ENCODE measurements at places on chromosomes 13 and 19. TPM values are rescaled to one million over a fixed set of nuclear protein-coding genes. Genes with fewer than 3 reads are reported as not detected.
A peak's percentile ranks its signal among the peaks of the same experiment; 100 is the strongest.

GRCh38 chr13:24052547-24053518 lies 107.7 kb upstream of the SPATA13 start:
- H3K4me1 ChIP-seq: peaks cover 15% of the 10 kb centered on the region
- no peak for DNase-seq
- peak overlapping the region; percentile 73 for H3K27ac ChIP-seq
- H3K36me3 ChIP-seq: no peaks in the 10 kb centered on the region

Gene GJA3
- not detected for total RNA-seq

Gene LSM14A
- 134 TPM for total RNA-seq

DNA sequence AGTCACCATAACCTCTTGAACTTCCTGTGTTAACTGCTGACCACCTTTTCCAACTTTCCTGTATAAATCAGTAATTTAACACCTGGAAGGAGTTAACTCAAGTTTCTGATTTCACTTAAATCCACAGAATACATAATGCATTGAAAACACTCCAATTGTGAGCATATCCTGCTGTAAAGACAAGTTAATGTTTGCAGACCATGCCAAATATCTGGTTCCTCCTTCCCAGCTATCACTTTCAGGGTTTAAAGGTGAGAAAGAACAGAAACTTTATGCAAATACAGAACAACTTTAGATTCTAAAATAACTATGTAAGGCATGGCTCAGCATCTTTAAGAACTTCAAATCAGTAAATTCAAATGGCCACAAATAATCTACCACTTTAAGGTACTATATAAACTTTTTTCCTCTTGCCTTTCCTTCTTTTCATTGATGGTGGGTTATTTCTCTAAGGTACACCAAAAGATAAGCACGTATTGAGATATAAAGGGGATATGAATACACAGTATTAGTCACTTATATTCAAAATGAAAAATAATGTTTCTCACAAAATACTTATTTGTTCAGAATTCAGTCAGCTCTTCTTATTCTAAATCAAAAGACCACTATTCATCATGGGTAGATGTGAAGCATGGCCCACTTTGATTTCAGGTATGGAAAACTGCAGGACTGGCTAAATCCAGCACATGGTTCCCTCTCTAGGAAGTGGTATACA lies 6.6 kb upstream of the TPTE2 start:
- no peak overlapping the region for H3K27ac ChIP-seq
- no peak for DNase-seq

Gene KLF2
- total RNA-seq: 67.6 TPM

Gene ZNF8
- total RNA-seq: 11.0 TPM

DNA sequence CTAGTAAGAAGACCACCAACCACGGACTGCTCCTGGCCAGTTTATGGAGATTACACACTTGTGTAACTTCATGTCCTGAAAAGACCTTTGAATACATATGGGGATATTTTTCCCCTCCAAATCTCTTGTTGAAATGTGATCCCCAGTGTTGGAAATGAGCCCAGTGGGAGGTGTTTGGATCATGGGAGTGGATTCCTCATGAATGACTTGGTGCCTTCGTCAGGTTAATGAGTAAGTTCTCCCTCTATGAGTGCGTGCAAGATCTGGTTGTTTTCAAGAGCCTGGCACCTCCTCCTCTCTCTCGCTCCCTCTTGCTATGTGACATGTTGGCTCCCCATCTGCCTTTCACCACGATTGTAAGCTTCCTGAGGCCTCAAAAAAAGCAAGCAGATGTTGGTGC lies 769.0 kb upstream of the SLITRK1 start:
- no peaks in the 10 kb centered on the region for H3K27me3 ChIP-seq
- no peak overlapping the region for H3K4me3 ChIP-seq
- DNase-seq: no peak
- H3K36me3 ChIP-seq: no peaks in the 10 kb centered on the region
- no peaks in the 10 kb centered on the region for H3K4me1 ChIP-seq

DNA sequence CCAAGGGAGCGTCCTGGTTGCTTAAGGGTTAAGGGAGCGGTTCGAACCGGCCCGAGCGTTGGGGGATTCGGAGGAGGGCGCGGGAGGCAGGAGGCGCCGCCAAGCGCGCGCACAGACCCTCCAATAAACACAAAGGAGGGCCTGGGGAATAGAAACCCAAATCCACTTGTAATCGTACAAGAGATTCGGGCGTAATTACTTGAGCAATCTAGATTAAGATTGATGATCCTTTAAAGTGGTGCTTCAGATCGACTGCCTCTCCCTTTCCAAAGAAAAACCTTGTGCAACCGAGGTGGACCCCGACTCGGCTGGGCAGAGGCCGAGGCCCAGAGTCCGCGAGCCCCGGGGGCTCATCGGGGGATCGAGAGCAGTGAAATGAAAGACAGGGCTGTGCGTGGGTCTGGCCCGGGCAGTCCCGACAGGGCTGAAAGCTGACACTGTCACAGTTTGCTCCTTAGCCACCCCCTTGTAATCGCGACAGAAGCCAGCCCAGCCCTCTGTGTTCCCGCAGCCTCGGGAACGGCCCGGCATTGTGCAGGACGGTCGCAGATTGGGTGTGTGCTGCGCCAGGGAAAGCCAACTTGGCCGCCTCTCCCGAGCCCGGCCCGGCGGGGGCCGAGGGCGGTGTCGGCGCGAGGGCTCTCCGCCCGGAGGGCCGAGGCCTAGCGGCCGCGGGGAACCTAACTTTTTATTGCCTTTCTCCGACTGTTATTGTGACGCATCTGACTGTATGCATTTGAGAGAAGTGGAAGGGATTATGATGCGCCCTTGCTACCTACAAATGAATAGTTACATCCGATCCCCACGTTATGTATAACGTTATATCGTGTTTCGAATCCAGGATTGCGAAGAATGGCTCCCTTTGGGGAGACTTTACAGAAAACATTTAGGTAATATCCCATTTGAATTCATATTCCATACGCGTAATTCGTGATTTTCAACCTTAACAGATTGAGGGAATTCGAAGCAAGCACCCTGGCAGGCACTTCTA lies 5.5 kb downstream of the MAB21L1 start:
- peak overlapping the region; percentile 54 for H3K4me3 ChIP-seq
- no peaks in the 10 kb centered on the region for H3K27me3 ChIP-seq
- no peak for DNase-seq
- H3K36me3 ChIP-seq: no peaks in the 10 kb centered on the region
- peak overlapping the region; percentile 84 for H3K27ac ChIP-seq

DNA sequence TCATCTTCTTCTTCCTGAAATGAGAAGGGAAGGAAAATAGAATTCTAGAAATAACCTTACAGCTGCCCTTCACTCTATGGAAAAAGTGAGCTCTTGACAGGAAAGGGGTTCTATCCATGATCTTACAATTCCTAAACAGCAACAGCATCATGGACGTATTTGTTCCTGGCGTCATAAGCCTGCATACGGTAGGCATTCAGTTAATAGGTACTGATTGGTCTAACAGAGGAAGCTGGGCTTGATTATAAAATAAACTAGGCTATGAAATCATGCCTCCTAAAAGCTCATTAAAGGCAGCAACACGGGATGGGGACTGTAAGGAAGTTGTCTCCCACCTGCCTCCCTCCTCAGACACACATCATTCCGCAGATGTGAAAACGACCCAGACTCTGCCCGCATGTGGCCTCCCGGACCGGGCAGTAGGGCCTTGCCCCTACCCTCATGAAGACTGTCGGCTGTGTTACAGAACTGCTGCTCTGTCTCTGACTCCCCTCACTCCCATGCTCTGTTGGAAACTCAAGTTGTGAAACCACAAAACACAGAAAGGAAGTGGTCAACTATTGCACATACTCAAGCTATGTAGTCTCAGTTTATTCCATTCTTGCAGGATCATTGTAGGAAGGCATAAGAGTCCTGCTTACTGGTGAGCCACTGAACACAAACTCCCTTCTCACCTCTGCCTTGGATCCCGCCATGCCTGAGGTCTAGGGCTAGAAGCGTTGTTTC lies 129.8 kb downstream of the DLEU7 start:
- no peaks in the 10 kb centered on the region for H3K36me3 ChIP-seq
- H3K4me3 ChIP-seq: no peak overlapping the region
- H3K27ac ChIP-seq: no peak overlapping the region

GRCh38 chr13:30808600-30808999 lies 73.3 kb downstream of the ALOX5AP start:
- DNase-seq: no peak
- H3K27ac ChIP-seq: no peak overlapping the region
- peaks cover 10% of the 10 kb centered on the region for H3K4me1 ChIP-seq
- H3K27me3 ChIP-seq: no peaks in the 10 kb centered on the region
- no peak overlapping the region for H3K4me3 ChIP-seq

DNA sequence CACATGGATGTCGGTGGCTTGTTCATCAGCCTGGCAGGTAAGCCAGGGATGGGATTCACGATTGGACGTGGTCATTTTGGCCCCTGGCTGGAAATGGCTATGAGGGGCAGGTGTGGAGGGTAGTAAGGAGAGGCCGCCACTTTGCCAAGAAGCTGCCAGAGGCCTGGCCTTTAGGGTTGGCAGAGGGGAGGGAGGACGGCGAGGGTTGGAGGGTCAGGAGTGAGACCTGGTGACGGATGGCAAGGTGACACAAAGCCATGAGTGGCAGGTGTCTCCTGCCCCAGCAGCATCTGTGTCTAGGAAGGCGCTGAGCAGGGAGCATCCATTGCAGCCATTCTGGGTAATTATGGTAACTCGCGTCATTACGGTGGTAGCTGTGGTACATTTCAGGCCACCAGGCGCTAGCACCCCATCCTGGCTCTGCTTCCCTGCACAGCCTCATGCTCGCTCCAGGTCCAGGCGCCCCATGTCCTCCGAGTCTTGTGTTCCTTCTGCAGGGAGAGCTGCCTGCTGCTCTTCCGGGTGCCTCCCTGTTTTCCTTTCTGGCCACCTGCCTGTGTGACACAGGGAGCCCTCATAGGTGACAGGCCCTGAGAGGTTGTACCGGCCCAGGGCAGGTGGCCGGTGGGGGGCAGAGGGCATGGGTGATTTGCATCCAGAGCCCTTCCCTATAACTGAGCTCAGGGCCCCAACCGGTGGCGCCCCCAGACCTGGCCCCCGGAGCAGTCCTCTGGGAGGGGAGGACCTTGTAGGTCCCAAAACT lies 4.2 kb downstream of the SSBP4 start:
- no peaks in the 10 kb centered on the region for H3K36me3 ChIP-seq
- H3K4me3 ChIP-seq: no peak overlapping the region
- H3K4me1 ChIP-seq: peaks cover 70% of the 10 kb centered on the region
- no peaks in the 10 kb centered on the region for H3K27me3 ChIP-seq
- peak overlapping the region; percentile 85 for H3K27ac ChIP-seq
- DNase-seq: no peak

- H3K27me3 ChIP-seq: no peaks in the 10 kb centered on the region
- H3K4me3 ChIP-seq: no peak overlapping the region
- peaks cover 97% of the 10 kb centered on the region for H3K36me3 ChIP-seq
- DNase-seq: no peak
- peaks cover 11% of the 10 kb centered on the region for H3K4me1 ChIP-seq
These were observed 27.4 kb upstream of the TIMM44 start for GRCh38 chr19:7970716-7971448.

Gene NKPD1
- total RNA-seq: 0.26 TPM

DNA sequence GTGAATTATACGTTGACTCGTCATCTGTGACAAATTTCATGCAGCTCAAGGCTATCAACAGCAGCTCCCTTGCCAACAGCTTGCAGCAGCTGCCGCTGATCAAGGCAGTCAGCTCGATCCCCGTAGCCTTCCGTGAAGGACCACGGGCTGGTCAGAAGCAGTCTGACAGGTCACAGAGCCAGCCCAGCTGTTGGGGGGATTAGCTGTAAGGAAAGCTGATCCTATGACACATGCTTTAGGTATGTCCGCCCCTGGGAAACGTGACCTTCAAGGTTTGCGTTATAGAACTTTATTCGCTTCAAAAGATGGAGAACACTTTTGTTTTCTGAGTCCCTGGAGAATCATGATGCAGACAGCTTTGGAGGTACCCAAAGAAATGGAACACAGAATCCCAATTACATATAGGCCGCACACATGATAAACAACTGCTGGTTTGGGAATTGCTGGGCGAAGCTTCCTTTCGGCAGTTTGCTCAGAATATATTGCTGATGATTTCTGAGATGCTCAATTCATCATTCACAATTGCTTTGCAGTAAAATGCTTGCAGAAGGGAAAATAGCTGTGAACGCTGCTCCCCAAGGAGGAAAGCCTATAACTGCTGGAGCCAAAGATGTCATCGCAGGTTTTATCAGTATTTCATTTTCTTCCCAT lies 62.6 kb upstream of the USP29 start:
- peaks cover 54% of the 10 kb centered on the region for H3K27me3 ChIP-seq
- DNase-seq: no peak
- no peak overlapping the region for H3K27ac ChIP-seq
- H3K36me3 ChIP-seq: no peaks in the 10 kb centered on the region

DNA sequence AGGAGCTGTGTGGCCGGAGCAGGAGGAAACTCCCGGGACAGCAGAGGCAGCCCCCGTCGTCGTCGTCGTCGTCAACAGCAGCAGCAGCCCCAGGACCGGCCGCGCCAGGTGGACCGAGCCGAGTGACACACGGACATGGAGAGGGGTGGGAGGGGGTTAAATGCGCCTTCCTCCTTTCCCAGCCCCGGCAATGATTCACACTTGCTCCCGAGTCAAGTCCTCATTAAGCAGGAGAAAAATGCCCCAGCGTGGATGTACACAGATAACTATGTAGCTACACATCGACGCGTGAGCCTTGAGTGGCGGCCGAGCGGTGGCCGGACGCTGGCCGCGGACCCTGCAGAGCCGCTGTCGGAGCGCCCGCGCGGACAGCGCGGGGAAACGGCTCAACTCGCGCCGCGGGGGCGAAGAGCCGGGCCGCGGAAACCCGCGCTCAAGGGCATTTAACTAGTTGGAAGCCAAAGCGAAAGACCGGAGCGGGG lies 645 bp downstream of the UBL3 start:
- H3K27ac ChIP-seq: peak overlapping the region; percentile 96
- peaks cover 20% of the 10 kb centered on the region for H3K4me1 ChIP-seq
- no peak for DNase-seq
- H3K36me3 ChIP-seq: no peaks in the 10 kb centered on the region

DNA sequence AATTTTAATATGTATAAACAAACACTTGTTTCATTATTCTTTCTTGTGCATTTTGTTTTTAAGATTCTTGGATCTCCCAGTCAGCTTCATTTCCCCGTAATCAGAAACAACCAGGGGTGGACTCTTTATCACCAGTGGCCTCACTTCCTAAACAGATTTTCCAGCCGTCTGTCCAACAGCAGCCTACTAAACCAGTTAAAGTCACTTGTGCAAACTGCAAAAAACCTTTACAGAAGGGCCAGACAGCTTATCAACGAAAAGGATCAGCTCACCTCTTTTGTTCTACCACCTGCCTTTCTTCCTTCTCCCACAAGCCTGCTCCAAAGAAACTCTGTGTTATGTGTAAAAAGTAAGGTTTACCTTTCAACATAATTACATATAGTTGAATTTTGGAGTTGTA lies 44.3 kb downstream of the ZMYM2 start:
- DNase-seq: no peak
- H3K4me3 ChIP-seq: no peak overlapping the region
- peaks cover 4% of the 10 kb centered on the region for H3K4me1 ChIP-seq
- no peaks in the 10 kb centered on the region for H3K27me3 ChIP-seq

Gene KLK11
- total RNA-seq: not detected
